ENCODE measurements at places on chromosomes 16 and 17. TPM values are rescaled to one million over a fixed set of nuclear protein-coding genes. Genes with fewer than 3 reads are reported as not detected.

WSCD1 gene
- 3.9 TPM for total RNA-seq

SOST gene
- not detected for total RNA-seq

FSCN2 gene
- 1.1 TPM for total RNA-seq

CCL17 gene
- not detected for total RNA-seq

HNF1B gene
- total RNA-seq: 27.4 TPM

NPIPB13 gene
- 0.81 TPM for total RNA-seq

SLC5A10 gene
- total RNA-seq: 0.18 TPM

ZNF469 gene
- 11.1 TPM for total RNA-seq

SLC5A2 gene
- total RNA-seq: 0.29 TPM

KRT9 gene
- not detected for total RNA-seq
